ENCODE measurements at places on chromosomes 6 and 20. TPM values are rescaled to one million over a fixed set of nuclear protein-coding genes. Genes with fewer than 3 reads are reported as not detected.

Gene SUN5
- not detected for total RNA-seq

Gene GUCA1A
- total RNA-seq: not detected

Gene RIMS4
- total RNA-seq: 4.0 TPM

Gene TOMM6
- 234 TPM for total RNA-seq

Gene HLA-DPB1
- total RNA-seq: 0.64 TPM

Gene COL21A1
- 3.3 TPM for total RNA-seq

Gene PARD6B
- 132 TPM for total RNA-seq

Gene BPIFB4
- not detected for total RNA-seq

Gene TRERF1
- 30.6 TPM for total RNA-seq

Gene C20orf141
- not detected for total RNA-seq

Gene IPCEF1
- total RNA-seq: 0.28 TPM

Gene SLC2A4RG
- 166 TPM for total RNA-seq

Measured in Panc1 (cell line).